T follicular helper cell (primary cell): ENCODE measurements at places on chromosomes 1 and 21.

GRCh38 chr1:88562991-88563390 is 121.1 kb upstream of the PKN2 start:
- DNase-seq: no peak

DNA sequence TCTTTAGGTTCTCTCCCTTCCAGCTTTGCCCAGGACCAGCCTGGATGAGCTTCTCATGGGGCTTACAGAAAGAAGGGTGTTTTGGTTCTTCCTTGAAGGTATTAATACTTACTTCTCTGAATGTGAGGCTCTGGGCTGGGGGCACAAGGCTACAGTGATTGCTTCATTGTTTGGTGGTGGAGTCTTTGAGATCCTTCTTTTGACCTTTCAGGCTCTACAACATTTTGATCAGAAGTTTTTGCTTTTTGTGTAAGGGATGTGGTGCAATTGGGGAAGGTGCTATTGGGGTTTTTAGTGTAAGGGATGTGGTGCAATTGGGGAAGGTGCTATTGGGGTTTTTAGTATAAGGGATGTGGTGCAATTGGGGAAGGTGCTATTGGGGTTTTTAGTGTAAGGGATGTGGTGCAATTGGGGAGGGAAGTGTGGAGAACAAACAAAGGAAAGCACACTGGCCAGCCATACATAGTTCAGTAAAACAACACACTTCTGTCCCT is 103.6 kb upstream of the IVNS1ABP start:
- DNase-seq: no peak

DNA sequence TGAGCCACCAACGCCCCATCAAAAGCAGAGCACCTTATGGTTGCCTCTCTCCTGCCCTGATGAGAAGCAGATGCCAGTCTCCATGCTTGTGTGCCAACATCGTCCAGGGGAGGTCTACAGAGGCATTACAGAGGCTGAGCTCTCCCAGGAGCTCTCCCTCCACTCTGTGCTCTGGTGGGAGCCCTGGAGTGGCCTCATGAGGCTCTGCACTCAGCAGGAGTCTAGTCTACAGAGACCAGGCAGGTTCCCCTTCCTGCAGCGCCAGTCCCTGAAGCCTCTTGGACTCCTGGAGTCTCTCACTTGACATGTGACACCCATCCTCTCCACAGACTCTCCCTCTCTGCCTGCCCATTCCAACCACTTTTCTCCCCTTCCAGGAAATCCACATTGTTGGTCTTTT is 3.4 kb downstream of the DCST1 start:
- DNase-seq: no peak

DNA sequence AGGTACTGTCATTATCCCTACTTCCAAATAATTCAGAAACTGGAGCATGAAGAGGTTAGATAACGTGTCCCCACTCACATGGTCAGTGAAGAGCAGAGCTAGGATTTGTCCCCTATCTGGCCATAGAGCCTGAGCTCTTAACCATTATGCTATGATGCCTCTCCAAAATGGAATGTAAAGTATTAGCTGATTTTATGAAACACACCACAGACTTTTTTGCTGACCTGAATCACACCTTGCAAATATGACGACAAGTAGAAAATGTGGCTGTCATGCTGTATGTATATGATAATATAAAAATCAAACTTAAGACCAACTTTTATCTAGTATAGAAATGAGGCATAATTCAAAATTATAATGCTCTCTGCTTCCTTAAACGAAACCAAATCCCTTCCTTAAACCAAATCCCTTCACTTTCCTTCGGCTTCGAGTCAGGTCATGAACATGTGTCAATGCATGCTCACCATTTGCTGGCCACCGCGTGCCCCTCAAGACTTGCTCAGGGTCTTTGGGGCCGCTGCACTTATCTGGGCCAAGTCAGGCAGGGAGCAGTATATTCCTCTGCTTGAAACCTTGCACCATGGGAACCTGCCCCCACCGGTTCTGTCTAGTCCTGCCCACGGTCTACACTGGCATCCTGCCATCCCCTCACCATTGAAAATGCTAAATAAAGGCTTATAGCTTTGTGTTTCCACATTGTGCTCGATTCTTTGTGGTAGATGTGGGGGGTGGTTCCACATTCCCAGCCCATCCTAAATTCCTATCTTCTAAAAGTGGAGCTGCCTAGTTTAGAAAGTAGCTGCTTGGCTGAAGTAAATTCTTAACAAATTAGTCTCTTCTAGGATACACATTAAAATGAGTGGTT is 1.6 kb upstream of the TMCC2 start:
- no peak for DNase-seq
